Thoracic aorta (tissue), 2 donors: ENCODE measurements at places on chromosomes 1 and 21. TPM values are rescaled to one million over a fixed set of nuclear protein-coding genes. Genes with fewer than 3 reads are reported as not detected.

LYPD8 gene
- not detected for total RNA-seq

- H3K4me1 ChIP-seq: no peaks in the 10 kb centered on the region
- no peak overlapping the region for H3K27ac ChIP-seq
- DNase-seq: no peak
- H3K27me3 ChIP-seq: no peaks in the 10 kb centered on the region
Measured at GRCh38 chr1:242411901-242412300, 112.6 kb downstream of the PLD5 start.

DNA sequence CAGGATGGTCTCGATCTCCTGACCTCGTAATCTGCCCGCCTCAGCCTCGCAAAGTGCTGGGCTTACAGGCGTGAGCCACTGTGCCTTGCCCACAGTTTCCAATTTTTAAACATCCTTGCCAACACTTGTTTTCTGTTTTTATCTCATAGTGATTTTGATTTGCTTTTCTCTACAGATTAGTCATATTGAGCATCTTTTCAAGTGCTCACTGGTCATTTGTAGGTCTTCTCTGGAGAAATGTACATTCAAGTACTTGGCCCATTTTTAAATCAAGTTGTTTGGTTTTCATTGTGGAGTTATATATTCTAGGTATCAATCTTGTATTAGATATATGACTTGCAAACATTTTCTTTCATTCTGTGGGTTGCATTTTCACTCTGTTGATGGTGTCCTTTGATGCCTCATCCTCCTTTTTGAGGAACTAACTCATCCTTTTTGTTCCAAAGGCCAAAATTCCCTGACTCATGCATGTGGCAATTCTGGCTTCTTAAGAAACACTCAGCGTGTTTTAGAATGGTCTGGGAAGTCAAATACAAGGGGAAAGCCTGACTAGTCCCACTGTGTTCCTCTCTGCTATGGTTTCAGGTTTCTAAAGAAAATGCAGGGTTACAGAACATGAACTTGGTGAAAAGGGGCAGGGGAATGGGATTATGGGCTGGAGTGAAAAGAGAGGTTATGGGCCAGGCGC is 37.3 kb downstream of the PTAFR start:
- no peaks in the 10 kb centered on the region for H3K4me1 ChIP-seq
- H3K4me3 ChIP-seq: no peak overlapping the region
- no peaks in the 10 kb centered on the region for H3K27me3 ChIP-seq
- no peaks in the 10 kb centered on the region for H3K36me3 ChIP-seq

- peak overlapping the region; percentile 62 for H3K27ac ChIP-seq
- no peak for DNase-seq
- H3K36me3 ChIP-seq: no peaks in the 10 kb centered on the region
- H3K4me3 ChIP-seq: no peak overlapping the region
- no peaks in the 10 kb centered on the region for H3K27me3 ChIP-seq
Measured at GRCh38 chr1:162676087-162676486, 43.8 kb downstream of the DDR2 start.

DNA sequence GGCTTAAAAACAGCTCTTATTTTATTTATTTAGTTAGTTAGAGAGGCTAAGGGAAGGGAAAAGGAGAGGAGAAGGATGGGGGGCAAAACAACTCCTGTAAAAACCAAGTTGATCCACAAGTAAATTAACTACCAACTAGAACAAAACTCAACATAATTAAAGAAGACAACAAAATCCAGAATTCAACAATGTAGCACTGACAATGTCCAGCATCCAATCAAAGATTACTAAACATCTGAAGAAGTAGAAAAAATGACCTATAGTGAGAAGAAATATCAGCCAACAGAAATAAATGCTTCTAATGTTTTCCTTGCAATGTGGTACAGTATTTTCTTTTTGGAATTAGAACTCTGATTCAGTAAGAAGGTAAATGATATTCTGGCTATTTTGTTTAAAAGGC is 160.1 kb downstream of the CDC7 start:
- no peaks in the 10 kb centered on the region for H3K36me3 ChIP-seq
- H3K27me3 ChIP-seq: no peaks in the 10 kb centered on the region
- no peak overlapping the region for H3K4me3 ChIP-seq
- H3K4me1 ChIP-seq: no peaks in the 10 kb centered on the region
- DNase-seq: no peak
- H3K27ac ChIP-seq: no peak overlapping the region

GRCh38 chr1:40392221-40392620 is 18.7 kb downstream of the SMAP2 start:
- peaks cover 19% of the 10 kb centered on the region for H3K4me1 ChIP-seq
- peak overlapping the region; percentile 44 for H3K27ac ChIP-seq
- H3K36me3 ChIP-seq: no peaks in the 10 kb centered on the region
- H3K4me3 ChIP-seq: no peak overlapping the region
- no peaks in the 10 kb centered on the region for H3K27me3 ChIP-seq

DNA sequence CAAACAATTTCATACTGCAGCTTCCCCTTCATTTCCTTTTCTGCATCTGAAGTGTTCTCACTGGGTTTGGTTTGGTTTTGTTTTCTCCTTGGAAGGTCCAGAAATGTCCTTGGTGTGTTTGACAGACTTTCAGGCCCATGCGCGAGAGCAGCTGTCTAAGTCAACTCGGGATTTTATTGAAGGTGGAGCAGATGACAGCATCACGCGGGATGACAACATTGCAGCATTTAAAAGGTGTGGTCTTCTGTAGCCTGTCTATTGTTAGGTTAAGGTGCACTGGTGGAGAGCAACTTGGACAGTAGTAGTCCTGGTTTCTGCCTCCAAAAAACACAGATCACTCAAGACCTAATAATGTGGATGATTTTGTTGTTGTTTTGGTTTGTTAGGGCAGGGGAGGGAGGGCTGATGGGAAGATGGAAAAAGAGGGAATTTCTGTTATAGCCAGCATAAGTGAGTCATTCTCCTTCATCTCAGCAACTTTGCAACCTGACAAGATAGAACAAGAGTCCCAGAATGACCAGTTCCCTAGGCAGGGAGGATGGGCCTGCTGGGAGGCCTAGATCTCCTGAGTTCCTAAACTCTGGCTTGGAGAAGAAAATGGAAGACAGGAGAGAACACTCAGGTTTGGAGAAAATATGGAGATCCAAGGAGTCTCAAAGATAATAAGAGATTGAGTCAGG is 12.5 kb downstream of the HAO2 start:
- H3K27ac ChIP-seq: no peak overlapping the region
- H3K4me1 ChIP-seq: no peaks in the 10 kb centered on the region
- no peak overlapping the region for H3K4me3 ChIP-seq
- no peaks in the 10 kb centered on the region for H3K27me3 ChIP-seq
